ENCODE measurements at places on chromosomes 4 and X.

- no peak for DNase-seq
Observed at GRCh38 chrX:22193851-22194659, 78.7 kb upstream of the CBLL2 start.

DNA sequence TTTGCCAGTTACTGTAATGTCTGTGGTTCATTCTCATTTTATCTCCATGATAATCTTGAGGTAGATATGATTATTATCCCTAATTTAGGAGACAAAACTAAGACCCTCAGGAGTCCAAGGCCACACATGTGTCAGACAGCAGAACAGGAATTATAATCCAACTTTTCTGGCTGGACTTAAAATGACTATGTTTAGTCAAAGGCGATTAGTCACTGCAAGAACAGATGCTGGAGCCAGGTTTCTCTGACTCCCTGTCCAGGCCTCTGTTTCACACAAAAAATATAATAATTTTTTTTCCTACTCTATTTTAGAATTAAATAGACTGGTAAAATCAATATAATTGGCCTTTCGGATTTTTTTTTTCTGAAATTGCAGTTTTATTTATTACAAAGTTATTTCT, 56.7 kb upstream of the TMEM131L start:
- DNase-seq: no peak

DNA sequence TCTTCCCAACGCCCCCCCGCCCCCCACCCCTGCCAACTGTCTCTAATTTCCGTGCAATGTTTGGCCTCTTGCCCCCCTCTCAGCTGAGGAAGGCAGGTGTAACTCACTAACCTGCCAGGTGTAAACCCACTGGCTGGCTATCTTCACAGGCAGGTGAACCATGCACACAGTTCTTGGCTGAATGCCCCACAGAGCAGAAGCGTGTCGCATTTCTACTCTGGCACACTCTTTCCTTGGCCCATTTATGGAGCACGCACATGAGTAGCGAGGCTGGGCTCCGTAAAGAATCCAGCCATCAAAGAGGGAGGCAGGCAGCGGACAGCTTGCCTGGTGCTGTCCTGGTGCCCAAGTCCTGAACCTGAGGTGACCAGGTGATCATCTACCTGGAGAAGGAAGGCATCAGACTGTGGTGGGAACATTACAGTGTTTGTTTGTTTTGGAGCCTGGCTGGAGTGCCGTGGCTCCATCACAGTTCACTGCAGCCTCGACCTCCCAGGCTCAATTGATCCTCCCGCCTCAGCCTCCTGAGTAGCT, 39.2 kb upstream of the CRMP1 start:
- DNase-seq: no peak

DNA sequence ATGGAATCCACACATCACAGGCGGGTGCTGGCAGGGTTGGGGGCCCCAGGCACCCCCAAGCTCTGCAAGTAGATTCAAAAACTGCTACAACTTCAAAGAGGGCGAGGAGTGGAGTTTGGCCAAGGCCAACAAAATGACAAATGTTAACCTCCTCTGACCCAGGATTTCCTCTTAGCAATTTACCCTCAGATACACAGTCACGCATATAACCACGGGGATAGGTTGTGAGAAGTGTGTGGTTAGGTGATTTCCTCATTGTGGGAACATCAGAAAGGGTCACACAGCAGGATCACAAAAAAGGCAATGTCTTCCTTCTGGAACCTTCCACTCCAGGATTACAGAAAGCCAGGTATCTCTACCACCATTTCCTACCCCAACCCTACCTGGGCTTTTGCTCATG, 62.4 kb downstream of the C4orf50 start:
- DNase-seq: no peak

DNA sequence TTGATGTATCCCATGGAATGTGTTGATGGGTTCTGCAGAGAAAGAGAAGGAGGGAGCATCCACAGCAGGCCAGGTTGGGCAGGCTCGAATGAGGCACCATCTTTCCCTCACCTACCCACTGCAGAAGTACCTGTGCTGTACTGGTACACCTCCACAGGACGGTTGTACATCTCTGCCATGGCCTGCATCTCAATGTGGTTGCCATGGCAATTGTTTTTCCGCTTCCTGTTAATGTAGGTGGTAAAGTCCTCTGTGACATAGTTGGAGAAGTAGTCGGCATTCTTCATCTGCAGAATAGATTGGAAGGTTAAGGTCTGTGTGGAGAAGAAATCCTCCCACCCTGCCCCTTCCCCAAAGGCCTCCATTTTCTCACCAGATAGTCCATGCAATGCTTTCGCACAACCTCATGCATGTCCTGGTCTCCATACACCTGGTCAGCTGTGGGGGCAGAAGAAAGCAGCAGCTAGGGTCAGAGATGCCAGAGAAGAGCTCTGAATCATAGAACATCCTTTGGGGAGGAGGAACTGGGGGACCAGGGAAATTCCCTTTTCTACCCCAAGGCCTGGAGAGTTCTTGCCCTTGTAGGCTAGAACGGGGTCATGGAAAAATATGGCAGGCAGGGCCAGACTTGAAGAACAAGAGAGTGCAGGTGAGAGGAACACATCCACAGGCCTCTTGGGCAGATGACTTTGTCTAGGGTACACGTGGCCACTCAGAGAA, 15.9 kb upstream of the PIM2 start:
- no peak for DNase-seq

- DNase-seq: no peak
Observed at GRCh38 chr4:88526221-88526815, 2.7 kb upstream of the PYURF start.

DNA sequence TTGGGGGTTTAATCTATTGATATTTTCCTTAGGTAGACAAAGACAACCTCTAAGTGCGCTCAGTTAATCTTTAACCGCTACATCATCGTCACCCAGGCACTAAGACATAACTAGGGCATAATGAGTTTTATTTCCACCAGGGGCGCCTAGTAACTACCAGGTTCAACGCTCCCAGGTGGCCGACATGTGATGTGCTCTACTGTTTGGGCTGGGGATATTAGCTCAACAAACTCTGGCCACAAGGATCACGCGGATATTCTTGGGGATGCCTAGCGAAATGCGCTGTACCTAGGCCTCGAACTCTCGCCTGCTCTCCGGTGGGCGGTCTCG, 915 bp upstream of the RAB33B start:
- DNase-seq: no peak

GRCh38 chrX:31185884-31186283, 114.0 kb upstream of the FTHL17 start:
- DNase-seq: no peak

- no peak for DNase-seq
Observed at GRCh38 chrX:105050921-105051320, 169.6 kb downstream of the TEX13A start.

DNA sequence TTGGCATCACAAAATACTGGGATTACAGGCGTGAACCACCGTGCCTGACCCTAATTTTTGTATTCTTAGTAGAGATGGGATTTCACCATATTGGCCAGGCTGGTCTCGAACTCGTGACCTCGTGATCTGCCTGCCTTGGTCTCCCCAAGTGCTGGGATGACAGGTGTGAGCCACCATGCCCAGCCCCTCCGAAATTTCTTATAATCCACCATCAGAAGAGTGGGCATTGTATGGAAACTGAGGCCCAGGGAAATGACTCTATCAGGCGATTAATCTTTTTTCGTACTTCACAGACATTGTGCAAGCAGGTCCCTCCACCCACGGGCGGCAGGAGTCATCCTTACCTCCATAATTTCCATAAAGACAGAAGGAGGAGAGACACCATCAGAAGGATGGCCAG, 16.0 kb downstream of the CRLF2 start:
- no peak for DNase-seq

- no peak for DNase-seq
Observed at GRCh38 chr4:5884796-5885195, 8.1 kb downstream of the CRMP1 start.

DNA sequence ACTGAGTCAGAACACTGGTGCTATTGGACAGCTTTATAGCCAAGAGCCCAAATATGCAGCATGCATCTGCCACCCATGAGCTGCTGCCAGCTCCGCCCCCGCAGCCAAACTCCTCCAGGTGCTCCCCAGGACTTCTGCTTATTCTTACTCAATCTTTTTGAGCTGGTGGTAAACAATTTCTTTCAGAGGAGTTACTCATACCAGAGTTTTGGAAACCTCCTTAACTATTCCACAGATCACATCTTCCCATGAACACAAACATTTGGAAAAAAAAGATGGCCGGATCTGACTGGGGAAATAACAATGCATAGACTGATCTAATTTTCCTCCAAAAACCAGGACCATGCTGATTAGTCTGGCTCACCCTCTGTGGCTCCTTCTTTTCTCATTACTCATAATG, 399.9 kb downstream of the GPM6A start:
- DNase-seq: no peak

- DNase-seq: no peak
Observed at GRCh38 chr4:8589823-8590545, 2.6 kb upstream of the CPZ start.

DNA sequence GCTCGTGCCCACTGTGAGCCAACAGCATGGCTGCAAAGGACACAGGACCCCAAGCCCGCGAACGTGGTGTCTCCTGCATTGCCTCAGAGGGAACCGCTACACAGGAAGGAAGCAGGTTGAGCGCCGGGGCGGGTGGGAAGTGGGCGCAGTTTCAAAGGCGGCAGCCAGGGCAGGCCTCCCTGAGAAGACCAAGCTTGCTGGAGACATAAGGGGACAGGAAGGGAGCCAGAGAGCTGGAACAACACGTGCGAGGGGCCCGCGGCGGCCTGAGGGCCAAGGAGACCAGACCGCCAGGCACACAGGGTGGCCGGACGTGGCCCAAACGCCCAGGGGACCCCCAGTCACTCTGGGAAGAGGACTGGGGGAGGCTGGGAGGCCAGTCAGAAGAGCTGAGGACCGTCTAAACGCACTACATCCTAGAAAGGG, 32.0 kb downstream of the CTBP1 start:
- peak; percentile 18 for DNase-seq

GRCh38 chr4:90240333-90240732, 113.1 kb downstream of the CCSER1 start:
- no peak for DNase-seq

- DNase-seq: no peak
Observed at GRCh38 chr4:8343262-8343966, 73.9 kb downstream of the HTRA3 start.

GRCh38 chr4:90951037-90951436, 823.8 kb downstream of the CCSER1 start:
- DNase-seq: no peak

GRCh38 chr4:109600431-109600830, 40.4 kb downstream of the MCUB start:
- no peak for DNase-seq

- DNase-seq: no peak
Observed at GRCh38 chrX:105869701-105870100, 47.4 kb downstream of the NRK start.

DNA sequence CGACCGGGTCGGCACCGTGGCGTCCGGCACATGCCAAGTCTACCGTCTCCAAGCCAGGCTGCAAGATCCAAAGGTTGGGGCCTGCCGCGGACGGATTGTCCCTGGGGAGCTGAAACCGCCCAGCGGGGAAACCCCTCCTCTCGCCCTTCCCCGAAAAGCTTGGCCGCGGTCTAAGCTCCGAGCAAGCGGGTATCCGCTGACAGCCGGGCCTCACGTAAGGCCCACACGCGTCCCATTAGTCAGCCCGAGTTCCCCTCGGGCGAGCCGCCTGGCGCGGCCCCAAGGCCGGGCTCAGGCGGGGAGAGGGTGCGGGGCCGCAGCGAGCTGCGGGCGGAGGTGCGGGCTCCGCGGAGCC, 6.8 kb upstream of the BCOR start:
- no peak for DNase-seq

- DNase-seq: no peak
Observed at GRCh38 chrX:106302304-106302703, 134.2 kb downstream of the PWWP3B start.

Measured in activated CD8-positive, alpha-beta memory T cell treated with anti-CD3 and anti-CD28 coated beads for 1 hour (primary cell).